ENCODE measurements at places on chromosomes 4 and X.
A peak's percentile ranks its signal among the peaks of the same experiment; 100 is the strongest.

GRCh38 chr4:37393889-37394288 lies 149.3 kb downstream of the NWD2 start:
- DNase-seq = no peak

DNA sequence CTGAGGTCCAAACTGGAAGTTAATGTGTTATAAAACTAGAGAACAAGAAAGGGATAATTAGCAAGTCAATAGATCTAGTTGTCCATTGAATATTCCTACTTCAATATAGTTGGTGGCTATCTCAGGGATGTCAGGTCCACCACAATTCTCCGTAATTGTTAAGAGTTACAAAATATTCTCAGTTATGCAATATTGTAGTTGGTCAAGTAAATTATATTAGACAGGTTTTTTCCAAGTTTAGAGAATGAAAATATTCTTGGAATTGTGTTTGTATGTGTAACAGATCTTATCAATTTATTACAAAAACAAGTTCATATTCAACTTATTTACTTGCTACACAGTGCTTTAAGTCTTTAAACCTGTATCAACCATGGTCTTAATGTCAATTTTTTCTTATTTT lies 547.4 kb downstream of the SPRY1 start:
- DNase-seq = no peak

- no peak for DNase-seq
Measured at GRCh38 chr4:6337331-6337935, 67.8 kb downstream of the WFS1 start.

- peak; percentile 93 for DNase-seq
Measured at GRCh38 chrX:12978205-12979025, 3.5 kb downstream of the TMSB4X start.

- DNase-seq = no peak
Measured at GRCh38 chr4:92104506-92104905, 199.3 kb upstream of the GRID2 start.

DNA sequence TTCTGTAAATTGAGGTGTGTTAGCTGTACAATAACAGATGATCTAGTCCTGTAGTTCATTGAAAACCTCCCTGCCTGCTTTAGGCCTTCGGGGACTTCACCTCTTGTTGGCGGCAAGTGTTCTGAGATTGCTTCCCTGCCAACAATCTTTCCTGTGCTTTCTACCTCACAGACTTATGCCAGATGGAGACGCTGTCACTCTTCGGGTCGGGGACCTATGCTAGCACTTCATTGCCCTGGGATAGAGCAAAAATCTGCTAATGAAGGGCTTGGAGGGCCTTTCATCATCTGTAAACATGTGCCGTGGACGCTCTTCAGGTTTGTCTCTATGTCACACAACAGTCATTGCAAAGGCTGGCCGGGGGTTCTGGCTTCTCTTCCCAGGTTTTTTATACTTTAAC lies 4.7 kb upstream of the PDLIM3 start:
- DNase-seq = no peak

DNA sequence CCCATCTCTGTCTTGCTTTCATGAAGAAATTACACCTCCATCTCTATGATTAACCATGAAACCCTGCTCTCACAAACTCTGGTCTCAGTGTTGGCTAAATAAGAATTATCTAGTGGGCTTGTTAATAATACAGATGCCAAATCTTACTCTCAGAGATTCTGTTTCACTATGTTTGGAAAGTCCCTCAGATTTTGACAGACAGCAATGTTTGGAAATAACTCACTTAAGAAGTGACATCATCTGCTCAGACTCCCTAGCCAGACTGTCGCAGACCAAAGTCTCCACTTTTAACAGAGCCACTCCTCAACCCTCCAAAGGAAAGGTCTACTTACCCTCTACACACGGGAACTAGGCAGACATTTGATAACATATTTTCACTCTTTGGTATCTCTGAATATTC lies 328.5 kb upstream of the FGF16 start:
- peak; percentile 8 for DNase-seq

DNA sequence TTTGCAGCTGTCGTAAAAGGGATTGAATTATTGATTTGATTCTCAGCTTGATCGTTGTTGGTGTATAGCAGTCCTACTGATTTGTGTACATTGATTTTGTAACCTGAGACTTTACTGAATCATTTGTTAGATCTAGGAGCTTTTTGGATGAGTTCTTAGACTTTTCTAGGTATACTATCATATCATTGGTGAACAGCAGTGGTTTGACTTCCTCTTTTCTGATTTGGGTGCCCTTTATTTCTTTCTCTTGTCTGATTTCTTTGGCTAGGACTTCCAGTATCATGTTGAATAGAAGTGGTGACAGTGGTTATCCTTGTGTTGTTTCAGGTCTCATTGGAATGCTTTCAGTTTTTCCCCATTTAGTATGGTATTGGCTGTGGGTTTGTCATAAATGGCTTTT lies 8.4 kb downstream of the APOOL start:
- DNase-seq = no peak

DNA sequence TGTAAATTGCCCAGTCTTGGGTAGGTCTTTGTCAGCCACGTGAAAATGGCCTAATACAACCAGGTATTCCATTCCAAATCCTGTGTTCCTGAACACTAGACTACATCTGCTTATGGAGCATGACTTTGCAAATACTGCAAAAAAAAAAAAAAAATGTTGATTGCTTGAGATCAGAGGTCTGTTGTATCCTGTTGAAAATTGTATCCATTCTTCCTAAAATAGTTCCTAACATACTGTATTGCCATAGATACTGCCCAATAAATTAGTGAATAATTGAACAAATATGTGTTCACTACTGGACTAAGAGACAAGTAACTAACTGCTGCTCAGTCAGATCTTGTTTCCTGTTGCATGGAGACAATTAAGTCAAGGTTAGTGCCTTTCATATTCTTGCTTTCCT lies 164.3 kb upstream of the PABPC4L start:
- DNase-seq = no peak

DNA sequence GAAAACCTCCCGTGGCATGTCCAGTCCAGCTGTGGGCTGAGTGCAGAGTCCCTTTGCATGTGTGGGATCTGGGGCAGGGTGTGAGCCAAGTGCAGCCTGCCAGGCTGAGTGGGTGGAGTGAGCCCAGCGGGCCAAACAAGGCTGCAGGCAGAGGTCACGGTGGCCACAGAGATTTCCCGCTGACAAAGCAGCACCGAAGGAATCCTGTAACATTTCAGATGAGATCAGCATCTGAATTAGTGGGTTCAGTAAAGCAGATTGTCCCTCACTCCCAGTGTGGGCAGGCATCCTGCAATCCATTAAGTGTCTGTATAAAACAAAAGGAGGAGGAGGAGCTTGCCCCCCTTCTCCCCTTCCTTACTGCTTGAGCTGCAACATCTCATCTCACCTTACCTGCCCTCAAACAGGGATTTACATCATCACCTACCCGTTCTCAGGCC lies 324.4 kb downstream of the FAT4 start:
- DNase-seq = no peak

DNA sequence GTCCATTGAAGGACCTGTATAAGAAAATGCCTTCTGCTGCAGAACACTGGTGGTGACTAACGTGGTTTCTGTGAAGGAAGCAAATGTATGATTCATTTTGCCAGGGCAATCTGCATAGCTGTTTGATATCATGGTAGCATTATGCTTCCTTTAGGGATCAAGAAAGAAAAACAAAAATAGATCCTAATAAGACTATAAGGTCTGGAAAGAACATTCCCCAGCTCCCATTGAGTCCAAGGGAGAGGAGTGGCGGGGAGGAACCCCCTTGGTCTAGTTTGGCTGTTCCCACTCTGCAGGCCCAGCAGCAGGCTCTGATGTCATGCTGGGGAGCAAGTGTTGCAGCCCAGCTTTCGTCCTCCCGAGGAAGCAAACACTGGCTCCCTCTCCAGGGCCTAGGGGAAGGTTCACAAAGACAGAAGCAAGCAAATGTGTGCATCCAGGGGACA lies 154.5 kb upstream of the GALNT7 start:
- no peak for DNase-seq

- no peak for DNase-seq
Measured at GRCh38 chrX:30654989-30655607, 1.9 kb downstream of the GK start.

- DNase-seq = no peak
Measured at GRCh38 chr4:107902715-107903114, 28.6 kb upstream of the CYP2U1 start.

- DNase-seq = no peak
Measured at GRCh38 chr4:41719417-41719816, 29.1 kb downstream of the PHOX2B start.

- peak; percentile 35 for DNase-seq
Measured at GRCh38 chr4:87677731-87678130, 27.7 kb downstream of the DMP1 start.
